ENCODE measurements at places on chromosomes 2 and 18.
A peak's percentile ranks its signal among the peaks of the same experiment; 100 is the strongest.

GRCh38 chr2:54572636-54573536, 116.8 kb downstream of the SPTBN1 start:
- peak; percentile 71 for DNase-seq

GRCh38 chr2:177799531-177799930, 273.0 kb downstream of the PDE11A start:
- peak; percentile 23 for DNase-seq

- DNase-seq = peak; percentile 60
These were observed 754.9 kb downstream of the RNF144A start for GRCh38 chr2:7672027-7672684.

GRCh38 chr2:111201214-111201613, 80.5 kb downstream of the BCL2L11 start:
- no peak for DNase-seq

GRCh38 chr2:20125616-20126015, 74.2 kb upstream of the LAPTM4A start:
- no peak for DNase-seq

DNA sequence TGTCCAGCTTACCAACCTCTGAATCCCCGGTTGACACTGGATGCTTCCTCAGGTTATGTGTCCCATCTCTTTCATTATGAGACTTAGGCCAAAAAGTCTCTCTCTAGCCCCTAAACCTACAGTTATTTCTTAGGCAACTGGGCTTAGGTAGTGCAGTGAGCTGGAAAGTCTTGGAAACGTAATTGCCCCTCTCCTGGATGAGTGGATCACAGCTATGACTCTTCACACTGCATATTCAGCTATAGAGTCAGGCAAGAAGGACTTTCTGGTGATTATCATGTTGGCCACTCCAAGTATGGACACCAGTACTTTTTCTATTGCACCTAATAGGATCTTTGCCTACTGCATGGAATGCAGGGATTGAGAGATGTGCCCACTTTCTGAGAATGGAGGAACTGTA, 458.3 kb upstream of the CELF4 start:
- no peak for DNase-seq
